ENCODE measurements at places on chromosomes 2 and 18.

DNA sequence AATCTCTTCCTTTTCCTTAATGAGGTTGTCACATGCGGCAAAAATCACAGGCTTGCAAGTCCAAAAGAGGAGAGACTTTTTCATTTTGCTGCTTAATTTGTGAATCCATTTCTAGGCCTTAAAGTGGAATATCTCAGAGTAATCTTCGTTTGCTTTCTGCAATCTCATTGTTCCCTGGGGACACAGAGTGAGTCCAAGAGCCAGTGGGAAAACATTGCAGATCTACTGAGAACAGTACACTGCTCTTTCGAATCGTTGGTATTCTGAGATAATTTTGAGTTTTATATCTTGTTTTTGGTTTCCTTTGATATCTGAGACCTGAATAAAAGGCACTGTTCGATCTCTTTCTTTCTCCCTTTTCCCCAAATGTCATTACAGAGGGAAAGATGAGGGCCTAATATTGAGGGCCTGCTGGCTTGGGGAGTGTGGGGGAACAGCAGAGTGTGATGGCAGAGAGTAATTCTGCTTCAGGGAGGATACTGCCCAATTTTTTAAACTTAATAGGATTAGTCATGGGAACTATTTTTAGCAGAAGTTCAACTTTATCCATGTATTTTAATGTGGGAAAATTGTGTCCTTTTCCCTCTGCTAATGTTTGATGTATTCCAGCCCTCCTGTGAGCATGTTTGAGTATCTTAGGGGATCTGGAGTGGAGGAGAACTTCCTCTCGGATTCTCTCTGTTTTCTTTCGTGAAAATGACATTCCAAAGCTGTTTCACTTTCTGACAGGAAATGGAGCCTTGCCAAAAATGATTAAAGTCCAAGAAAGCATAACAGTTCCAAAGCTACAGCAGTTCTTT is 418.2 kb upstream of the ZEB2 start:
- DNase-seq, result no peak

- DNase-seq, result no peak
Observed at GRCh38 chr2:35938838-35939237, 416.7 kb upstream of the CRIM1 start.

- DNase-seq, result no peak
Observed at GRCh38 chr2:69272803-69273471, 114.1 kb downstream of the GFPT1 start.

- no peak for DNase-seq
Observed at GRCh38 chr2:184589261-184589660, 9.1 kb upstream of the ZNF804A start.

DNA sequence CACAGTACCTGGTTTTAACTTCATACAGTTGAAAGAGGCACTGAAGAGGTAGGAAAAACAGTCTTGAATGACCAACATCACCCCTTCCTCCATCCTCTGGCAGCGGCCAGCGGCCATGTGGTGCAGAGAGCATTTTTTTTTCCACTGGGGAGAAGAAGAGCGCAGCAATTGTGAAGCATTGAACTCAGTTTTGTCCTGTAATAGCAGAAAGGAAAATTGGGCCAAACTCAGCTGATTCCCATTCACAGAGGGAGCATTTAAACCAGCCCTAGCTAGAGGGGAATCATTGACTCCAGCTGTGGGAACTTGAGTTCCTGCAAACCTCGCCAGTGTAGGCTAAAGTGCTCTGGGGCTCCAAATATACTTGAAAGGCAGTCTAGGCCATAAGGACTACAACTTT is 316.6 kb upstream of the CHST9 start:
- no peak for DNase-seq

DNA sequence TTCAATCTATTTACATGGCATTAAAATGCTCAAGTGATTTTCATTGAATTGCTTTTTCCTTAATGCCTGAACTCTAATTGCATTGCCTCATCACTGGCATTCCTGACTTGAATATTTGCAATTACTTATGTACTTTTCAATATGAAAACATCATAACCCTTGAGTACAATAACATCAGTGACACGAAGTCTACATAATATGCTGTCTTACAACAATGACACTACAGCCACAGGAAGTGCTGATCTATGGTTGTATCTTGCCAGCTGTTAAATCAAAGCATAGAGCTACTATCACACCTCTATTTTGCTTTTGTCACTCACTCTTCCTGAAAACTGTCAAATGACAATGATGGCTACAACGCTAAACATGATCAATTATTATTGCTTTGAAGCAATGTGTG is 156.9 kb downstream of the CCDC102B start:
- DNase-seq, result no peak

Measured in stimulated activated CD8-positive, alpha-beta memory T cell treated with anti-CD3 and anti-CD28 coated beads, Interleukin-7, amount 100 ng/mL, for 48 hours (primary cell).